Activated T-cell treated with anti-CD3 and anti-CD28 coated beads for 1 hour (primary cell): ENCODE measurements at places on chromosomes 16 and 17.

- DNase-seq = no peak
These were observed 999.7 kb downstream of the CDH11 start for GRCh38 chr16:64122177-64122576.

DNA sequence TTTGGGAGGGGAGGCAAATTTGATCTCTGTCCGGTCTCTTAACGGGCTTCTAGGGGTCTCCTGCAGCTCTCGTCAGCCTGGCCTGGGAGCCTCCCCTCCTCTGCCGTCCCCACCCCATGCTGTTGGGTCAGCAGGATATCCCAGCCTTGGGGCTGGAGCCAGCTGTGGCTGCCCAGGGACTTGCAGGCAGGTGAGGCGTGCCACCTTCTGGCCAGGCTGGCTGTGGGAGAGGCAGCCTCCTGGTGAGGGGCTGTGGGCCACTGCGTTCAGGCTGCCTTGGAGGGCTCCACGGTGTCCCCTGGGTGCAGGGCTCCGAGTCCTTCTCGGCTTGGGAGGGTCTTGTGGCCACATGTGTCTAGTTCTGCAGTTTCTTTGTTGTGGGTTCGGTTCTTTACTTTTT, 34.6 kb downstream of the TBCD start:
- DNase-seq = no peak

DNA sequence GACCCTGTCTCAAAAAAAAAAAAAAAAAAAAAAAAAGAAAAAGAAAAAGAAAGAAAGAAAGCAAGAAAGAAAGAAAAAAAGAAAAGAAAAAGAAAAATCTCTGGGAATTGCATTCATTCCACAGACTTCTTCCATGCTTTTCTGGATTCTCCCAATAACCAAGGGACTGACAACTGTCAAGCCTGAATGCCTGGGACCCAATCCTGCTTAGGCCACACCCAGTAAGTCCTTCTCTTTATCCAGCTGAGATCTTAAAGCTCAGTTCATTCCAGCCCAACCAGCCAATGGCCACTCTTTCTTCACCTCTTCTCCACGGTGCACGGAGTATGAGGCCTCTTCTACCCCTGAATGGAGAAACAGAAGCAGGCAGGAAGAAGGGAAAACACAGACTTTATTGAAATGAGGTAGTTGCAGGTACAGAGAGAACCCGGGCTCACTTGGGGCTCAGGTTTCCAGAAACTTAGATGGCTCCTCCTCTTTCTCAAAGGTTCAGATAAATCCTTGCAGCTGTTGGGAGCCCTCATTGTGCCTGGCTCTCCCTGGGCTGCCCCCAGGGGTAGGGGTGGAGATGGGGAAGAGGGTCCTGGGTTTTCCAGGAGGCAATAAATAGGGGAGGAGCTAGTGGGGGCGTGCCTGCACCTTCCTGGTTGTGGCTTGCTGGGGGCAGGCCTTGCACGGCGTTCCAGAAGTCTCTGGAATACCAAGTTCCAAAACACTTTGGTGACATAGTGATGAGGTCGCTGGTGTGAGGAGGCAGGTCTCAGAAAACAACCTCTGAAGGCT, 2.5 kb downstream of the HOXB1 start:
- DNase-seq = no peak

GRCh38 chr17:58501451-58501850, 13.0 kb downstream of the MTMR4 start:
- DNase-seq = no peak

DNA sequence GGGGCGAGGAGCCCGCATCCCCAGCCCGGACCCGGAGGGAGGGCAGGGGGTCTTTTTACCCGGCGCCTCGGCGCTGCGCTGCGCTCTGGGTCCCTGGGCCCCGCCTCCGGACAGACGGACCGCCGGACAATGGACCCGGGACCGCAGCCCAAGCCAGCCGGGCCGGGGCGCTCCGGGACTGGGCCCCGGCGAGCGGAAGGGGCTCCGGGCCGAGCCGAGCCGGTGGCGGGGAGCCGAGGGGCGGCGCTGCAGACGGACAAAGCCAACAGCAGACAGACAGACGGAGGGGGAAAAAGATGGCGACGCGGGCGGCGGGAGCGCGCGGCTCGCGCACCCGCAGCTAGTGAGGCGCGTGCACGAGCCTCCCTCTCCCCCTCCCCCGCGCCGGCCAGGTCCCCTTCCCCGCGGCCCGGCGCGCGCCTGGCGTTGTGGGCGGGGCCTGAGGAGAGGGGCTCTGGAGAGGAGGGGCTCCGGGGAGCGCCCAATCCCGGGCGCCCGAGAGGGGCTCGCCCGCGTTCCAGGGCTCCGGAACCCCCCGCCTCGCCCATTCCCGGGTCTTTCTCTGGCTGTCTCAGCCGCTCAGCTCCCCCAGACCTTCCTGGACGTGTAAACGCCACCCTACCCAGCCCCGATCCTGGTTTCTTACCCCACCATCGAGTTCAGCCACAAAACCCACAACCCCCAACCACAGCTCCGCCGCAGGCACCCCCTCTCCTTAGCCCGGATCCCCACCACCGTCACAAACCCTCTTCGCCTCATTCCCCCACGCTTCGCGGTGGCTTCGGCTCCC, at the start of gene ZNF821:
Gene ZNF821 (minus strand): TSS at position 334 of the 790 bp plus-strand sequence. CDS start 4,236 bp downstream, outside the sequence.
- peak; percentile 59 for DNase-seq

DNA sequence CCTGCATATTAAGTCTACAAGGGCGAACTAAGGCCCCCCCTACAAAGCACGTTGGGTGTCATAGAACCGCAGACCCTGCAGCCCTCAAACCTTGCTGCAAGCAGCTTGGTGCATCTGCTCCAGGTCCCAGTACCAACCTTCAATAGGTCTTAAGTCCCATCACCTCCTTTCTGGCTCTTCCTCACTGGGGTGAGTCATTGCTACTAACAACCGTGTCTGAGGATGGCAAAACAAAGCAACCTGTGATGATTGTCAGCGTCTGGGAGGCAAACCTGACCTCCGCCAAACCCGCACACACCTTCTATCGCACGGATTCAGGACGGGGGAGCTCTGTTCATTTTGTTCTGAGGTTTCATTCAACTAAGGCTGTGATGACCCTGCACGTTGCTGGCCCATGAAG, 138.9 kb downstream of the SLC39A11 start:
- DNase-seq = no peak

DNA sequence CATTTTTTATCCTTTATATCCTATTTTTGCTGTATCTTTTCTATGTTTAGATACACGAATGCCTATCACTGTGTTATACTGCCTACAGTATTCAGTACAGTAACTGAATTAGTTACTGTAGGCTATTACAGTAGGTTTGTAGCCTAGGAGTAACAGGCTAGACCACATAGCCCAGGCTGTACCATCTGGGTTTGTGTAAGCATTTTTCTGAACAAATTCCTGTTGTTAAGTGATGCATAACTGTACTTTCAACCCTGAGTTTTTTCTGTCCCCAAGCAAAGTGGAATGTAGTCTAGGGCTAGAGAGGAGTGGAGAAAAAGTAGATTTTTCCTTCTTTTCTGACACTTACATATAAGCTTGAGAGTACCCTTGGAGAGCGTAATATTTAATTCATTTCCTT, 282.1 kb downstream of the HS3ST3B1 start:
- no peak for DNase-seq

GRCh38 chr16:88377961-88378360, 4.8 kb upstream of the ZNF469 start:
- no peak for DNase-seq

- peak; percentile 7 for DNase-seq
These were observed 25.0 kb downstream of the TEX14 start for GRCh38 chr17:58666858-58667267.

GRCh38 chr17:21134559-21134958, 7.8 kb downstream of the DHRS7B start:
- DNase-seq = no peak

- DNase-seq = no peak
These were observed 304.7 kb downstream of the ZFHX3 start for GRCh38 chr16:72743011-72743761.

- DNase-seq = no peak
These were observed 21.0 kb upstream of the ACSF3 start for GRCh38 chr16:89072548-89073130.

GRCh38 chr17:6047966-6048365, 22.2 kb upstream of the WSCD1 start:
- DNase-seq = no peak

- DNase-seq = no peak
These were observed 154.6 kb downstream of the CMIP start for GRCh38 chr16:81599034-81599744.

GRCh38 chr17:67902511-67903231, 77.4 kb downstream of the BPTF start:
- DNase-seq = no peak

GRCh38 chr17:8439681-8440080, 4.0 kb downstream of the NDEL1 start:
- DNase-seq = no peak

DNA sequence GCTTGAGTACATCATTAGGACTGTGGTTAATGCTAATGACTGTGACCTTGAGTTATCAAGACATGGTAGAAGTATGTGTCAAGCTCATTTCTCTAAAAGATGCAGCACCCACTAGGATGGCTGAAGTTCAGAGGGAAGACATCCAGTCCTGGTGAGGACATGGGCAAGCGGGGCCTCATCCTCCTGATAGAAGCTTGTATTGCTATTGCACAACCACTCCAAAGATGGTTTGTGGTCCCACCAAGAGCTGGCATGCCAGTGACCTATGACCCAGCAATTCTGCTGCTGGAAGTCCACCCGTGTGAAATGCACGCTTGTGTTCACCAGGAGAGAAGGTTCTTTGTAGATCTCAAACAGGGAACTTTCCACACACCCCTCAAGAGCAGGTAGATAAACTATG, 14.2 kb downstream of the SOX8 start:
- no peak for DNase-seq

DNA sequence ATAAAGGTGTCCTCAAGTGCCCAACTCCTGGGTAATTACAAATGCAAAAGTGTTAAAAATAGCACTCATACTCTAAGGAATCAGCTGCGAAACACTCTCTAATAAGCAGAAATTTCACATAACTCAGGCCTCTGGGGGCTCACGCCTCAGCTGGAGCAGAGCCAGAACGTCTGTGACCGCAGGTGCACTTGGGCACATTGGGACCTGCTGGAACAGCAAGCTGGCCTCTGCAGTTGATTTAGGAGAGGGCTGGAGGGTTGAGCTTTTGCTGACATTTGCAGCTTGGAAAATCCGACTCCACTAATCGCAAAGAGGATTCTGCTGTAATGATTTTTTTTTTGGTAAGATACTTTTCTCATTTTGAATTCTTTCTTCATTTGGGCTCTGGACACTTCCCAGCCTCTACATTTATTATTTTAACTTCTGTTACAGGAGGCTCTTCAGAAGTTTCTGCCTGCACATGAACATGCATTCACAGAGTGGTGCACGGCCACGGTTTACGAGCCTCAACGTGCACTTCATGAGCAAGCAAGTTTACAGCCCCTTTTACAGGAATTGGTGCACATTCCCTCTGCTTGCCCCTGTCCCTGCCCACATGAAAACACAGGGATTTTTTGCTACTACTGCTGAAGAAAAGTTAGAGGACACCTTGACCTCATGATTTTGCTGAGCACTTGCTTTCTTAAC, 4.1 kb upstream of the SNTB2 start:
- no peak for DNase-seq

DNA sequence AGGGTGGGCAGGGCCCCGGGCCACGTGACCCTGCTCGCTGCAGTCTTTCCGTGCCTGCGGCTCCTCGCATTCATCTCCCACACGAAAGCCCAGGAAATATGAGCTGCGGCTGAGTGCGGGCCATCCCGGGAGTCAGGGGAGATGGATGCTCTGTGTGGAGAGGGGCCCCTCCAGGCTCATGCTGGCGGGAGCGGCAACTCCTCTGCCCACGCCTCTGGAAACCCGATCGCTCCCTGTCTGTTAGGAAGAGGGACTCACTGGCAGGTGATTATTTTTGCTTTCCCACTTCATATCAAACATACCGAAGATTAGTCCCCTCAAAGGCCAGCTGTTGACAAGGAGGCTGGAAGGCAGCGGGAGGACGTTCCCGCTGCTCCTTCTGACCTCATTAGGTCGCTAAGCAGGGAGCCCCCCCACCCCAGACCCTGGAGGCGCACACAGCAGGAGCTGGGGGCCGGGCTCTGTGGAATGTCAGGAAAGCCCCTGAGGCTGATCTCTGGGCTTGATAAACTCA, 228.5 kb downstream of the FOXL1 start:
- DNase-seq = no peak

- DNase-seq = no peak
These were observed 163.4 kb downstream of the PHKB start for GRCh38 chr16:47624563-47624962.

GRCh38 chr17:69722518-69722917, 308.0 kb downstream of the MAP2K6 start:
- no peak for DNase-seq

DNA sequence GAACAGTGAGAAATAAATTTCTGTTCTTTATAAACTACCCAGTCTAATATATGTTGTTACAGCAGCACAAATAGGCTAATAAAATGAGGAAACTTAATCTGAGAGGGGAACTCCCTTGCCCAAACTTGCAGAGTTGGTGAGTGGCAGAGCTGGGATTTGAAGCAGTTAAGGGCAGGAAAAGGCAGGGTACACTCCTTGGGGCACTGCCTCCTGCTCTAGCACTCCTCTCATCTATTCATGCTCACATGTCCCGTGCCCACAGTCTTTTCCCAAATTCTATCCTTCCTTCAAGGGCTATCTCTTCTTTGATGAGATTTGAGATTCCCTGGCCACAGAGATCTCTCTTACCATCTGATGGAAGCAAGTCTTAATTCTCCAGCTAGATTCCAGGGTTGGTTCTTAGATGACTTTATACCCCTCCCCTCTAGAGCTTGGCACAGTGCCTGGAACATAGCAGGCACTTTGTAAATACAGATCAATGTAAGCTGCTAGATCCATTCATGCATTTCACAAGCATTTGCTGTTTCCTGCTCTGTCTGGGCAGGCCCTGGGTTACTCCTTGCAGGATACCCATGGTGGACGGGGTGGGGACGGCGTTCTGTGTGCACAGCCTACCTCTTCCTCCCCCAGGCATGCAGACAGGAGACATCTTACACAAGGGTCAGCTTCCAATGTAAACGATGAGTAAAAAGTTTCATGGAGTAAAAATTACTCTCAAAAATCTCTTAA, 39.2 kb upstream of the ABCC12 start:
- DNase-seq = no peak

DNA sequence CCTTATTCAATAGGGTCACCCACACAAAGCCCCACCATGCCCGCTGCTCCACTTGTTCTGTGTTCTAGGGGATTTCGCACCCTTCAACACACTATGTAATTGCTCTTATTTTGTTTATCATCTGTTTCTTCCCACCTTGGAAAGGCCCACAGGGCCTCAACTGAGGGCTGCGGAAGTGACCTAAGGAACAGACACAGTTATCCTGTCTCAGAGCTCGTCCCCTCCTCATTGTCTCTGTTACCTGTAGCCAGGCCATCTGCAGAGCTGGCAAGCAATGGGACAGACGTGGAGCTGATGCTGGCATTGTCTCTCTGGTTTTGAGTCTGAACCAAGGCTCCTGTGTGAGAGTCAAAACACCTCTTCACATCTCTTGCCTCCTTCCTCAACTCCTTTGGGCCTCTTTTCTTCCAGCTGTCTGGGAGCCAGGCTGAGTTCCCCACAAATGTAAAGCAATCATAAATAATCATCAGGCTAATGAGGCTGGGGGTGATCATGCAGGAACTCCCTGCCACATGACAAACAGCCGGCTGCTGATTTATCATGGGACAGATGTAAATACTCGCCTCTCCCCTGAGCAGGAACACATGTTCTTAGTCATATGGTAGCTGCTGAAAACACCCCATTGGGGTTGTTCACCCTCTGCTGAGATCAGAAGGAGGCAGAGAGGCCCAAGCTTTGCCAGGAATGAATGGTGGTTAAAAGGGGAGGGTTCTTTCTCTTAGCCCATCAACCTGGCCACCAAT, 71.9 kb downstream of the AXIN2 start:
- DNase-seq = no peak
